ENCODE measurements at places on chromosomes 1 and 21.

- no peak for DNase-seq
These were observed 33.6 kb upstream of the GPR52 start for GRCh38 chr1:174414203-174414602.

GRCh38 chr1:222904451-222904850 lies 89.6 kb downstream of the DISP1 start:
- DNase-seq: no peak

GRCh38 chr1:78491451-78492071 lies 787 bp downstream of the PTGFR start:
- no peak for DNase-seq

GRCh38 chr1:71660411-71660810 lies 579.6 kb upstream of the ZRANB2 start:
- no peak for DNase-seq

GRCh38 chr1:113768916-113769600 lies 9.8 kb upstream of the PHTF1 start:
- no peak for DNase-seq

DNA sequence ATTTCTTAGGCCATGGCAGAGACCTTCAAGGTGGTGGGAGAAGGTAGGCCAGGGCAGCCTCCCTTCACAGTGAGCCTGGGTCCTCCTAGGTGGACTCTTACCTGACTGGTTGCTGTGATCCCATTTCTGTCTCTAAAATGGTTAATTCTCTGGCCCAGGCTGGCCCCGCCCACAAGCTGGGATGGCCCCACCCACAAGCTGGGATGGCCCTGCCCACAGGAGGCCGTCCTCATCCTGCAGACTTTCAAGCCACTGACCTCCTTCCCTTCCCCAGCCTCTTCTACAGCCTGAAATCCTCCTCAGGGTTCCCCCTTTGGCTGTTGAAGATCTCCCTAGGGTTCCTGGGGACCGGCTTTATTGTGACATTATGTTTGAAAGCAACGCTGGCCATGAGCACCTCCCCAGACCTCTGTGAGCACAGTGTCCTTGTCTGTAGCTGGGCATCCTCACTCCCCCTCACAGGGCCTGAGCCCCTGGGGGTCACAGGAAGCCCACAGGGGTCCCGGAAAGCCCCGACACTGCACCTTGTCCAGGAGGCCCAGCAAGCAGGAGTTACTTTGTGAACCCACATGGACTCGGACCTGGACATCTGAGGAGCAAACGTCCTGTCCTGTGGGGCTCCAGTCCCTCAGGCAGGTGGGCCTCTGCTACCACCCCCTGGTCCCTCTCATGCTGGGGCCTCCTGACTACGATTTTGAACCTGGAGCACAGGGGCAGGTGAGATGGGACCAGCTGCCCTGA lies 621.7 kb downstream of the MATN1 start:
- no peak for DNase-seq

DNA sequence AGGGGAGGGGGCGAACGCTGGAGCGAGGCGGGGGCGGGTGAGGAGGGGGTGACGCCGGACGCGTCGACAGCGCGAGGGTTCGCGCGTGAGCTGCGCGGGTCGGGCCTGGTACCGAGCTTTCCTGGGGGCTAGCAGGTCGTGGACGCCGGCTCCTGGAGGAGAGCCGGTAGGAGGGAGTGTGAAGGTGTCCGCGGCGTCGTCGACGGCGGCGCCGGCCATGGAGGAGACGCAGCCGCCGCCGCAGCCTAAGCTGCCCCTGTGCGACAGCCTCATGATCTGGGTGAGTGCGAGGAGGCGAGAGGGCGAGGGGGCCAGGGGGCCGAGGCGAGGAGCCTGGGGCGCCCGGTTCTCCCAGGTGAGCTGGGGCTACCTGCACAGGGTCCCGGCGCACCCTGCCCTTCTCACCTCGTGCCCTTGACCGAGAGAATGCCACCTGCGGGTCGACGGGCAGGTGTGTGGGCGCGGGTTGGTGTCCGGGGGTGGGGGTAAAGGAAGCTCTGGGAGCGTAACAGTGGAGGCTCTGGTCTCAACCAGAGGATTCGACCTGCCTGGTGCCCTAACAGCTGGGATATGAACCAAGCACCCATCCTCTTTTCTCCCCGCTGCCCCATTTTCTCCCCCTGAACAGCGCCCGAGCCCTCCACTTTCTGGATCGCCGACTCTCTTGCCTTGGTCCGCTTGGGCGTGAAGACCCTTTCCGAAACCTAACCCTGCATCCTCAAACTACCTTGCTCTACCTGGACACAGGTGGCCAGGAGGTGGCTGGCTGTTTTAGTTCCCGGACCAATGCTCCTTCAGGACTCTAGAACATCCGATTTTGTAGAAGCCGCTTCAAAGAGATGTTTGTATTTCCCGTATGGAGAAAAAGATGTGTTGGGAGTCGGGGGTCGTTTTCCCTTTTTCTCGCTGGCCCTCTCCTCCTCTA lies at the start of gene HOOK1:
Gene HOOK1, plus strand, starts transcription at position 49 of the 925 bp plus-strand sequence. Its CDS starts 169 bp downstream, at position 218.
- DNase-seq: no peak

- DNase-seq: peak; percentile 94
These were observed at the start of gene RHOC for GRCh38 chr1:112706505-112707220. TSS of gene RHOC (minus strand) at chr1:112707127. CDS start at chr1:112703799, 3,328 bp downstream.

DNA sequence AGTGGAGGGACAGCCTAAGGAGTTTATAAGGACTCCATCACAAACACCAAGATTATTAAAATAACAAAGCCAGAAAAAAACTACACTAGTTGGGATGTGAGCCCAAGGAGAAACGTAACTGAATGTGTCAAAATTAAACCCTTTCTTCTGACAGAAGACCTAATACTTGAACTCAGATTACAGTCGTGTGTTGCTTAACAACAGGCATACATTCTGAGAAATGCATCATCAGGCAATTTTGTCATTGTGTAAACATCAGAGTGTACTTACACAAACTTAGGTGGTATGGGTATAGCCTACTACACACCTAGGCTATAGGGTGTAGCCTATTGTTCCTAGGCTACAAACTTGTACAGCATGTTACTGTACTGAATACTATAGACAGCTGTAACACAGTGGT lies 23.4 kb downstream of the DSTYK start:
- no peak for DNase-seq

- DNase-seq: no peak
These were observed 249.7 kb upstream of the RUNX1 start for GRCh38 chr21:35298757-35299156.

GRCh38 chr1:93969887-93970286 lies 60.7 kb upstream of the GCLM start:
- no peak for DNase-seq

GRCh38 chr1:2340918-2341254 lies 50.5 kb downstream of the MORN1 start:
- DNase-seq: no peak

DNA sequence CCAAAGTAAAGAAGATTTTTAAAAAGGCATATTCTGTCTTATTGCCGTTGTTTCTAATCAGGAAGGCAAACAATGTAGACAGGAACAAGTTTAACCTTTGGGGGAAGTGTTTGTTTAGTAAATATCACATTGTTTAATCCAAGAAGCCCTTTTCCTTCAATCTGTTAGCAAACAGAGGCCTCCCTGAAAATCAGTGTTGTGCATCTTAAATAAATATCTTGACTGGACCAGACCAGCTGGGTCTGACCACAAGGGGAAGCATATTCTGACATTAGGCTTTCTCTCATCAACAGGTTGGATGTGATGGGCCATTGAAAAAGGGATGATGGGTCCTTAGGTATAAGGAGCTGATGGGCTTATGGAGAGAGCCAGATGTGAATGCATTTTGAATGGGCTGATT lies 81.8 kb upstream of the SGIP1 start:
- no peak for DNase-seq

DNA sequence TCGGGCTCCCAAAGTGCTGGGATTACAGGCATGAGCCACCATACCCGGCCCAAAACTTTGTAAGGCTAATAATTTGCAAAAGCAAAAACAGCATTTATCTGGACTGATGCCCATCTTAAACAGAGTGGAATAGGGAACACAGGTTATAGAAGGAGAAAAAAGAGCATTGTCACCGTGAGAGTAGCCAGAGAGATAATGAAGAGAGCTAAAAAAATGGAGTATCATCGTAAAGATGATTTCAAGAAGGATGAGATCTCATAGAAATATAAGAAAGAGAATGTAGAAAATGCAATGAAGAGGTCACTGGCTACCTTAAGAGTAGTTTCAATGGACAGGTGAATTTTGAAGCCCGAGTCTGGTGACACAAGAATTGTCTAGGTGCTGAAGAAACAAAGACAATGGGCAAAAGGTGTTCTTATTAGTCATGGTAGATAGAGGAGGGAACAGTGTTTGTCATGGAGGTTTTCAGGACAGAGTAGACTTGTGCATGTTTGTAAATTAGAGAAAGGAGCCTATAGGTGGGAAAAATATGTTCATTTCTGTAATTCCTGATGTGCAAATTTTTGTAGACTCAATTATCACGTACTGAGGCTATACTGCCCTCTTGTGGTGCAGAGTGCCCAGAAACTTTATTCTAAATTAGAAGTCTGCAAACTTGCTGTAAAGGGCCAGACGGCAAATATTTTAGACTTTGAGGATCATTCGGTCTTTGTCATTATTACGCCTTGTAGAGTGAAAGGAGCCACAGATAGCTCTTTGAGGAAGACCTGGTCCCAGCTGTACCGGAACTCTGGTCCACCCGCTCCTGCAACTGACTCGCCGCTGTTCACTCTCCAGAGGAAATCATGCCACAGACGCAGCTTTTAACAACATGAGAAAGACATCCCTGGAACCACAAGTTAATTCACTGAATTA lies 8.1 kb upstream of the TMEM183A start:
- peak; percentile 45 for DNase-seq
